ENCODE measurements at places on chromosomes 16 and 17.

DNA sequence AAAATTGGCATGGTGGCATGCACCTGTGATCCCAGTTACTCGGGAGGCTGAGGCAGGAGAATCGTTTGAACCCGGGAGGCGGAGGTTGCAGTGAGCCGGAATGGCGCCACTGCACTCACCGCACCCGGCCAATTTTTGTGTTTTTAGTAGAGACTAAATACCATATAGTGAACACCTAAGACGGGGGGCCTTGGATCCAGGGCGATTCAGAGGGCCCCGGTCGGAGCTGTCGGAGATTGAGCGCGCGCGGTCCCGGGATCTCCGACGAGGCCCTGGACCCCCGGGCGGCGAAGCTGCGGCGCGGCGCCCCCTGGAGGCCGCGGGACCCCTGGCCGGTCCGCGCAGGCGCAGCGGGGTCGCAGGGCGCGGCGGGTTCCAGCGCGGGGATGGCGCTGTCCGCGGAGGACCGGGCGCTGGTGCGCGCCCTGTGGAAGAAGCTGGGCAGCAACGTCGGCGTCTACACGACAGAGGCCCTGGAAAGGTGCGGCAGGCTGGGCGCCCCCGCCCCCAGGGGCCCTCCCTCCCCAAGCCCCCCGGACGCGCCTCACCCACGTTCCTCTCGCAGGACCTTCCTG lies at the start of gene HBQ1:
HBQ1 (plus strand) TSS at position 359 of the 575 bp plus-strand sequence; CDS start at position 387, 28 bp downstream.
- H3K27ac ChIP-seq, result no peak within 1 kb of the TSS
- DNase-seq, result peak; percentile 60
- peak within 1 kb of the TSS; percentile 51 for H3K4me3 ChIP-seq
- peaks cover 2% of the 10 kb centered on the region for H3K36me3 ChIP-seq
- peaks cover 3% of the 10 kb centered on the region for H3K4me1 ChIP-seq

DNA sequence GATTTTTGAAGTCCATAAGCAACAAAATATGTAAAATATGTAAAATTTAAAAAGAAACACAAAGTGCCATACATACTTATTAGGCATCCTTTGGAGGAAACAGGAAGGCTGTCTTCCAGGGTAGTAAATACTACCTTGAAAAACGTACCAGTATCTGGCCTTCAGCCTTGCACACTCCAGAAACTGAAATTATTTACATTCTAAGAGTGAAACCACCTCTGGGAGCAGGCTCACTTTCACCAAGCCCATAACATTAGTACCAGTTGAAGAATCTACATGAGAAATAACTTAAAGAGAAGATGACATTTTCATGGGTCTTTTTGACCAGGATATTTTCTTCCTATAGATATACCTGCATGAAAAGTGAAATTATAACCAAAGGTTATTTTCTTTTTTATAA lies 6.4 kb downstream of the KRTAP9-1 start:
- no peak overlapping the region for H3K4me3 ChIP-seq
- DNase-seq, result no peak
- H3K4me1 ChIP-seq, result no peaks in the 10 kb centered on the region
- H3K27ac ChIP-seq, result no peak overlapping the region
- H3K27me3 ChIP-seq, result no peaks in the 10 kb centered on the region
- H3K36me3 ChIP-seq, result peaks cover 3% of the 10 kb centered on the region

DNA sequence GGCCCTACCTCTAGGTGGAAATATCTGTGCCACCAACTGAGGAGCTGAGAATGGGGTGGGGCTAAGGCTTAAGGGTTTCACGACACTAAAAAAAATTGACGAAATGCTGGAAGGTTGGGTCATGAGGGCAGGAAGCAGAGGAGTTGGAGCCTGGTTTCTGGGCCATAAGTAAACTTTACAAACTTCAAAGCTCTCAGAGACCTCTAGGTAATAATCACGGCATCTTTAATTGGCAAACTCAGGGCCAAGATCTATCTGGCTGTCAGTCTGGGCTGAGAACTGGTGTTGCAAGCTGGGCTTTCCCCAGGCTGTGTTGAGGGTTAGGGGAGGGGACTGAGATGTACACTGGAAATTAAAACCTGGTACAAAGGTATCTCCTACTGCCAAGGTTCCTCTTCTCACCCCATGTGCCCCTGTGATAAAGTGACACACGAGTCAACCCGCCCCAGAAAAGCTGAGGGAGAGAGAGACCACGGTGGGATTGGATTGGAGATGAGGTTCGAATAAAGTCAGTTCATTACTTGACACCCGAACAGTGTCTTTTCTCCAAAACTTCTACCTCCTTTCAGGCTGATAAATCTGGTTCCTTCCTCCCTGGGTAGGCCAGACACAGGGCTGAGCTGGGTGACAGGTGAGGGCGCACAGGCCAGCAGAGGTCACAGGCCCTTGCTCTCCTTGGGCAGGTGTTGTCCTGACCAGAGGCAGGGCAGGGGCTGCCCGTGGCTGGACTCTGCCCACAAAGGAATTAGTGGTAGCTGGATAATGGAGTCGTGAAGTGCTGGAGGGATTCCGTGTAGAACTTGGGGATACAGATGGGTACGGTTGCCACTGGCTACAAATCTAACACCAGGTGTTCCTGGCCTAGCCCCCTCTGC lies 4.0 kb upstream of the ZNF768 start:
- no peaks in the 10 kb centered on the region for H3K27me3 ChIP-seq
- H3K4me3 ChIP-seq, result no peak overlapping the region
- peak overlapping the region; percentile 43 for H3K27ac ChIP-seq
- peaks cover 43% of the 10 kb centered on the region for H3K4me1 ChIP-seq

DNA sequence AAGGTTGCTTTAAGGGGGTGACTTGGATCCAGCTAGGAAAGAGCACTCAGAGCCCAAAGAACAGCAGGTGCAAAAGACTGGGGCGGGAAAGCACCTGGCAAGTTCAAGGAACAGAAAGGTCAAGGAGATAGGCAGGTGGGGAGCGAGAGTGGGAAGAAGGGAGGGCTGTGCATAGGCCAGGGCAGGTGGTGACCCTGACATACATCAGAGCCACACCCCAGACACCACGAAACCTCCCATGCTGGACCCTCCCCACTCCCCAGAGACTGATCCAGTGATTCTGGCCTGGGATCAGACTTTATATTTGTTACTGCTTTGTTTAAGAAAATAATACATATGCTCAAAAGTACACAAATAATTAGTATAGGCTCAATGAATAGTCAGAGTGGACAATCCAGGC lies 48.5 kb upstream of the RBFOX3 start:
- no peaks in the 10 kb centered on the region for H3K36me3 ChIP-seq
- no peaks in the 10 kb centered on the region for H3K4me1 ChIP-seq
- H3K27ac ChIP-seq, result no peak overlapping the region
- DNase-seq, result no peak

DNA sequence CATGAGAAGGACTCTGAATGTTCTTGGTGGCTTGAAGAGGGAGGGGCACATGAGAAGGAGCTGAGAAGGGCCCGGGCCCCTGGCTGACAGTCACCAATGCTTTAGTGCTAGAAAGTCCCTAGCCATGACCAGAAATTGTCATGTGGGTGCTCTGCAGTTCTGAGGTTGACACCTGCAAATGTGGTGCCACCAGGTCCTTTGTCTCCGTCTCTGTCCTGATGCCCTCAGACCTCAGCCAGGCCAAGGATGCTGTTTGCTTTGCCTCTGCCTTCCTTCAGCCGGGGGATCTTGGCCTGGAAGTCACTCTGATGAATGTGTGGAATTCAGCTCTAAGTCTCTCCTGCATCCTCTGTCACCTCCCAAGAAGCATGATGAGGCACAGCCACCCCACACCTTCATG lies 63.6 kb downstream of the TNFRSF13B start:
- H3K4me3 ChIP-seq, result no peak overlapping the region
- H3K27me3 ChIP-seq, result peaks cover 14% of the 10 kb centered on the region
- no peak for DNase-seq
